ENCODE measurements at places on chromosomes 7 and 10. TPM values are rescaled to one million over a fixed set of nuclear protein-coding genes. Genes with fewer than 3 reads are reported as not detected.

Gene AMPH
- not detected for total RNA-seq

Gene SFRP5
- not detected for total RNA-seq

Gene FLNC
- 93.9 TPM for total RNA-seq

Gene LRRN3
- total RNA-seq = not detected

Gene ATP5F1C
- total RNA-seq = 384 TPM

Gene ST8SIA6
- total RNA-seq = 0.29 TPM

Gene IGFBP3
- total RNA-seq = 11.4 TPM

Gene CFAP43
- 0.22 TPM for total RNA-seq

Gene ASZ1
- total RNA-seq = not detected

Gene TRPV5
- total RNA-seq = not detected

Gene LRIT1
- not detected for total RNA-seq

Gene PSD
- total RNA-seq = 0.07 TPM

Gene NOD1
- 37.3 TPM for total RNA-seq

Gene RARRES2
- not detected for total RNA-seq
